ENCODE measurements at places on chromosomes 12 and 14.

DNA sequence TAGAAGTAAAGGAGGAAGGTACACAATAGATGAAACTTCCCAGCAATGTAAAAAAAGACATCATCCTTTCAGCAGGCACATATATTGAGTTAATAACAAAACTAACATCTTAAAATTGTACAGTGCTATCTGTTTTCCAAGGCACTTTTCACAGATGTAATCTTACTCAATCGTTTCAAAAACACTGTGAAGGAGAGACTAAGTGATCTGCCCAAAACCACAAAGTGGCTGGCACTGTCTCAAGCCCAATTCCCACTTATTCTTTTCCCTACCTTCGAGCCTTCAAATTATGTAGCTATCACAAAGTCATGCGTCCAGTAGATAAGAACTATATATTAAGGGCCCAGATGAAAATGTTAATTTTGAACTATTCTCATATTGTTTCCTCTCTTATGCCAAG is 193.6 kb upstream of the RASSF8 start:
- no peak for DNase-seq

- no peak for DNase-seq
Observed at GRCh38 chr12:110371408-110372055, 32.0 kb downstream of the ANAPC7 start.

- no peak for DNase-seq
Observed at GRCh38 chr14:54633076-54633475, 66.1 kb downstream of the SAMD4A start.

GRCh38 chr12:41661141-41661765 is 473.1 kb downstream of the PDZRN4 start:
- no peak for DNase-seq

GRCh38 chr12:3168223-3169221 is 91.3 kb downstream of the TSPAN9 start:
- peak; percentile 78 for DNase-seq

- DNase-seq = no peak
Observed at GRCh38 chr12:93178154-93178878, 199.4 kb upstream of the NUDT4 start.

DNA sequence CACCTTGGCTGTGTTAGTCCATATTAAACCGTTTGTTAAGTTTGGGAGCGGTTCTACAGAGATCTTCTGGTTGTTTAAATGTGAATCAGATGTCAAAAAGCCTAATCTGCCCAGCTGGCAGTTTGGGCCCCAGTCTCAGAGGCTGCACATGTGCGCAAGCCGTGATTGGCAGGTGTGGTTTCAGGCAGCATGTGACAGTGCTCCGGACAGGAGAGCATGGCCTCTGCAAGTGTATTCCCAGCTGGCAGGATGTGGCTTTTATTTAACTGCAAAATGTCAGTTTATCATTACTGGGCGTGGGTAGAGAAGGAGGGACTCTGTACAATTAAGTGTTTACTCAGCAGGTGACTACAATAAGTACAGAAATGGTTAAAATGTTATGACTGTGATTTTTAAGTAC is 77.5 kb downstream of the PELI2 start:
- no peak for DNase-seq

- no peak for DNase-seq
Observed at GRCh38 chr14:34693228-34693939, 21.0 kb downstream of the CFL2 start.

Measured in cerebellar nuclear complex (tissue), 1 donor.